ENCODE measurements at places on chromosomes 7 and 10.

- DNase-seq: no peak
Observed at GRCh38 chr7:74230446-74231231, 20.8 kb downstream of the LAT2 start.

DNA sequence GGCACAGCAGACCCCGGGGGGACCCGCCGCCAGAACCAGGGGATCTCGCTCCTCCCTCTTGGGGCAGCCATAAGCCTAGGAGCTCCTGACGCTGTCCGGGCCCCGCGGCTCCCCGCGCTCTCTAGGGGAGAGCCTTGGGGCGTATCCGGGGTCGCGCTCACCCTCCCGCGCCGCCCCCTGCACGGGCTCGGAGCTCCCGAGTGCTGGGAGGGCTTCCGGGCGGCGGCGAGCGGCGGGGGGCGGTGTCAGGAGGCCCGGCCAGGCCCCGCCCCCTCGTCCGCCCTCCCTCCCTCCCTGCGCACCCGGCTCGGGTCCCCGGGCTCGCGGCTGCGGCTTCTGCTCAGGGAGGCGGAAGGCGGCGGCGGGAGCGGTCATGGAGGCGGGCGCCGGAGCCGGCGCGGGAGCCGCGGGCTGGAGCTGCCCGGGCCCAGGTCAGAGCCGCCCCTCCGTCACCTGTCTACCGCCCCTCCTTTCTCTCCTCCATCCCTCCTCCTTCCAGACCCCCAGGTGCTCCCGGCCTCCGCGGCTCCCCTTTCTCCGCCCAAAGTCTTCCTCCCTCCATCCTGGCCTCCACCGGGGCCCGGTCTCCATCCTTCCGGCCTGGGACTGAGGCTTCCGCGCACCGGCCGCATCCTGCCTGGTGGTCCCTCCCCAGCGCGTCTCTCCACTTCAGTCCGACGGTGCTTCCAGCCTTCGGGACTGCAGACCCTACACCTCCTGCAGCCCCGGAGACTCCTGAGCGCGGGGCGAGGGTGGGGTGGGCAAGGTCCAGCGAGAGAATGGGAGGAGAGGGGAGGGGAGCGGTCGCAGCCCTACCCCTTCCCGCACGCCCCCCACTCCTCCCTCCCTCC lies at the start of gene CCDC136:
Gene CCDC136, plus strand, starts transcription at position 848 of the 851 bp plus-strand sequence. CDS start 444 bp downstream, outside the sequence.
- peak; percentile 83 for DNase-seq

DNA sequence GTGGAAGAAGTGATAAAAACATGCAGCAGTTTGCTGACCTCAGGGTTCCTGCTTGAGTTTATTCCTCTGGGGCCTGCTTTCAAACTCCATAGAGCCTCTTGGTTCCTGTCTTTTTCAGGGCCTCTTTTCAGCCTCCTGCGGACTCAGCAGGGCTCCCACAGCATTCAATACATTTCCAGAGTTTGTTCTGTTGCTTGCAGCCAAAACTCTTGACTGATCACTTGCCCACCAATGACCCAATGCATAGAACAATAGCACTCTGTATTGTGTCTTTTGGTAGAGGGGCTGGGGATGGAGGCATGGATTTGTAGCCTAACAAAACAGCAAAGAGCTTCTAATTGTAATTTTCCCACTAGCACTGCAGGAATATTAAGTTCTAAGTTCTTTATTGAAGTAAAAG lies 50.8 kb upstream of the CREB5 start:
- no peak for DNase-seq

GRCh38 chr7:116713918-116714317 lies 41.9 kb downstream of the MET start:
- no peak for DNase-seq

DNA sequence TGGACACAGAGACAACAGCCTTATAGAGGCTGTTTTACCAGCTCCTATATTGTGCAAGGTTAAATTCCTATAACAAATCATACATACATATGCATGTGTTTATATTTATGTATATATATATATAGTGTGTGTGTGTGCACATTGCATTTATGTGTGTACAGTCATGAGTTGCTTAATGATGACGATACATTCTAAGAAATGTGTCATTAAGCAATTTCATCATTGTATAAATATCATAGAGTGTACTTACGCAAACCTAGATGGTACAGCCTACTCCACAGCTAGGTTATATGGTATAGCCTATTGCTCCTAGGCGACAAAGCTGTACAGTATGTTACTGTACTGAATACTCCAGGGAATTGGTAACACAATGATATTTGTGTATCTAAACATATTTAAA lies 30.1 kb upstream of the TNKS2 start:
- DNase-seq: no peak

DNA sequence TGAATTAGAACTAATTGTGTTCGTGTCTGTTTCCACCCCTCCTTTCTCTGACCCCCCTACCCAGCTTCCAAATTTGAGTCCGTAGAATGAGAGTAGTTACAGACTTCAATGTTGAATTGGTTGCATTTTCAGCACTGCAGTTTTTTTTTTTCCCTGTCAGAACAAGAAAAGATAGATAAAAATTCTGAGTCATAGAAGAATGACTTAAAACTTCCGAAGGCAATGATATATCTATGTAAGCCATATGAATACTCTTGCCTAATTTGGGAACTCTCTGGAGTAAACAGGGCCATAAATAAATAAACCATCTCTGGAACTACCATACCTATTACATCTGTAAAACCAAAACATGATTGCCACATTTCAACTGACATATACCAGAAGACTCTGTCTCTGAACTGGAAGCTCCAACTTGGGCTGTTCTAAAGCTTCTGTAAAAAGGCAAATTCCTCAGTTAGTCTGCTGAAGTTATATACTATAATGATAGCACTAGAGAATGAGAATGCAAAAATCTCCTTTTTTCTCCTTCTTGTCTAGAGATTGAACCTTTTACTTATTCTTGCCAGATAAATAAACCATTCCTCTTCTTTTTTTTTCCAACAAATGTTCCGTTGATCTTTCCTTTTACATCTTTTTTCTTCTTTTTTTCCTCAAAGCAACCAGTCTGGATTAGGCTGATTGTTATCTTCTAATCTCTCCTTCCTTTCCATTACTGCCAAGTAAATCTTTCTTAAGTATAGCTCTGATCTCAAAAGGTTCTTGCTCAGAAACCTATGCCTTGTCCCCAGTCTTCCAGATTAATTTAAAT lies 23.5 kb downstream of the VCL start:
- DNase-seq: no peak
